ENCODE measurements at places on chromosomes 13 and 19.

DNA sequence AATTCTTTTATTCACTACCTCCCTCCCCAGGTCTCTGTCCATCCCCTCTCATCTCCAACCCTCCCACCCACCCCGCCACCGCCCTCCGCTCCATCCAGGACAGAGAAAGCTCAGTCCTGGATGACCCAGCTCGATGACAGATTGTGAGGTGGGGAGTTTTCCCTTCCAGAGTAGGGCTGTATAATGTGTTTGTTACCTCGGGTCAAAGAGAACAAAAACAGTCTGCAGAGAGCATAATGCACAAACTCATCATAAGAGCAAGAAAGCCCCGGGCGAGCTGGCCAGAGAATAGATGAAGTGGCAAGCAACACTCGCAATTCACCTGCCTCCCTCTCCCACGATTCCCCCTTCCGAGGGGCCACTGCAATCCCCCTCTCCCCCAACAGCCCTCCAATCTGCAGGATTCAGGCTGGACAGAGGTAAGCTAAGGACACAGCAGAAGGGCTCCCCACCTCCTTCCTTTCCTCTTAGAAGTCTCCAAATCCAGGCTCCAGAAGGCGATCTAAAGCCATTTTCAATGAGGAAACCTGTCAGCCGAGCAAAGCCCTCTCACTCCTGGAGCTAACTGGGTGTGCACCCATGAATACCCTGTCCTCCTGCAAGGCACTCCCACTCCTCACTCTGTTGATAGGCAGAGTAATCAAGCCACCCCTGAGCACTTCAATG is 2.6 kb downstream of the CACNA1A start:
- DNase-seq = no peak

DNA sequence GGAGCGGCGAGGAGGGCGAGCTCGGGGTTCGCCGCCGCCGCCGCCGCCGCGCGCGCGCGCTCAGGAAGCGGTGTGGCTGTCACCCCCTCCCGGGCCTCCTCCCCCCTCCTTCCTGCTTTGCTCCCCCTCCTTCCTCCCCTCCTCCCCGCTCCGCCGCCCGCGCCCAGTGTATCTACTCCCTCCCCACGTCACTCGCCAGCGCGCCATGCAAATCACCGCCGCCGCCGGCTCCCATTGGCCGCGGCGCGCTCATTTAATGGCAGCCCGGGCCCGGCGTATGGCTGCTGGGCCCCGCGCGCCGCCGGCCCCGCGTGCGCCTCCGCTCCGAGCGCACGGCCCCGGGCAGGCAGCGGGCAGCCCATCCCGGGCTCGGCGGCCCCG is 335 bp upstream of the SOX1 start:
- no peak for DNase-seq

DNA sequence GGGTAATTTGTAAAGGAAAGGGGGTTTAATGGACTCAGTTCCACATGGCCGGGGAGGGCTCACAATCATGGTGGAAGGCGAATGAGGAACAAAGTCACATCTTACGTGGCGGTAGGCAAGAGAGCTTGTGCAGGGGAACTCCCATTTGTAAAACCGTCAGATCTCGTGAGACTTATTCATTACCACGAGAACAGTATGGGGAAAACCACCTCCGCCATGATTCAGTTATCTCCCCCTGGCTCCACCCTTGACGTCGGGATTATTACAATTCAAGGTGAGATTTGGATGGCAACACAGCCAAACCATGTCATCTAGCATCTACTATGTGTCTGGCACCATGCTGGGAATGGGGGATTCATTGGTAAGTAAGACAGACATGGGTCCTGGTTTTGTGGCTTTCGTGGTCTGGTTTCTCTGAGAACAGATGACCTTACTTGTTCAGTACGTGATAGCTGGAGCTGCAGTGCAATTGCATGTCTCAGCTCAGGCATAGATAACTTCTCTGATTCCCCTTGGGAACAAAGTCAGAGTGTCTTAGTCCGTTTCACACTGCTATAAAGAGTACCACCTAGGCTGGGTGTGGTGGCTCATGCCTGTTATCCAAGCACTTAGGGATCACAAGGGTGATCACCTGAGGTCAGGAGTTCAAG is 8.3 kb downstream of the ZNF554 start:
- no peak for DNase-seq

GRCh38 chr13:70424928-70425327 is 316.7 kb upstream of the KLHL1 start:
- no peak for DNase-seq

DNA sequence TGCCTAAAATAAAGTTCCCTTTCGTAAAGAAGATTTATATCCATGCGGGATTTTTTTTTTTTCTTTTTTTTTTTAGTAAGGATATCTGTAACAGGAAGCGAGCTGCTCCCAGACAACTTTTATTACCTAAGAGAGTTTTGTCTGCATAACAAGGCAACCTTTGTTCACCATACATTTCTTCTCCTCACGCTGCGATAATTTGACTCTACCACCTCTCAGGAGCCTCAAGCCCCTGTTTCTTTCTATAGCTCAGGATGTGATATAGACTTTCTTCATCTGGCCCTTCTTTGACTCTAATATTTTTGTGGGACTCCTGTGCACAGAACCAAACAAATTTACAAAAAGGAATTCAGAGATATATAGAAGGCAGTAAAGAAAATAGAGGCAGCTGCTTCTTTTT is 1053.7 kb upstream of the SPRY2 start:
- no peak for DNase-seq

DNA sequence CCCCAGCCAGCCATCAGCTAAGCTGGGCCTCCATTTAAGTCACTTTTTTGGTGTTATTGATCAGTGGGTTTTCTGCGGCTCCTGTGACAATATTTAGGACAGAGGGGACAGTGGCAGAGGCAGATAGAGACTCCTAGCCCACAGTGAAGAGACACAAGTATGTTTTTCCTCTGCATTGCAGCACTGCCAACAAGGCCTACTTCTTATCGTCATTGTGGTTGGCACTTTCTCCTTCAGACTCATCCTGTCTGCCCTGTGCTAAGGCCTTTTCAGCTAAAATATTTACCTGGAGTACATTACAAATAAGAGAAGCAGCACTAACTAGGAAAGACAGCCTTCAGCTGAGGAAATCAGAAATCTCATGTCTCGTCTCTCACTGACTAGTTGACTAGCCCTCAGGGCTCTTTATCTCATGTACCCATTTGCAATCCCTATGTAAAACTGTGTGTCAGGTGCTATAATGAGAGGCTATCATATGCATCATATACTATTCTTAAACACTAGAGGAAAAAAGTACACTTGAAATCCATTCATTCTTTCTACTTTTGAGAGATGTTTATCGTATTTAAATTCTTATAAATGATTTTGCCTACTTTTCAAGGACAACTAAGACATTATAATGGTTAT is 62.2 kb downstream of the ZAR1L start:
- no peak for DNase-seq

DNA sequence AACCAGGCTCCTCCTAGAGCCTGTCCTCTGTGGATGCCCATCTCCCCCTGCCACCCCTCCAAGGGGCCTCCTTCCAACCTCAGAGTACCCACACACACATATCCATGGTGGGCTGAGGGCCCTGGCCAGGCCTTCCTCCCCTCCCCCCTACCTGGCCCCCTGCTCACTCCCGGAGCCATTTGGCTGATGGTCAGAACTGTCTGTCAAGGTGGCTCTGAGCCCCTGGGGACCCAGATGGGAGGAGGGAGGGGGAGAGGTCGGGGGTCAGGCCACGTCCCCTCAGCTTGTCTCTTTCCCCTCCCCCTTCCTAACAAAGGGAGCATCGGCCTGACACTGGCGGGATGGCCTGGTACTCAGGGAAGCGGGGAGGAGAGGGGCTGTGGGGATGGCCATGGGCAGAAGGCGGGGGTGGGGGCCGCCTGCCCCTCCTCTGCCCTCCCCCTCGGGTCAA is 18.7 kb upstream of the POU2F2 start:
- no peak for DNase-seq

GRCh38 chr13:114230117-114230516 is 4.6 kb upstream of the CDC16 start:
- DNase-seq = no peak

DNA sequence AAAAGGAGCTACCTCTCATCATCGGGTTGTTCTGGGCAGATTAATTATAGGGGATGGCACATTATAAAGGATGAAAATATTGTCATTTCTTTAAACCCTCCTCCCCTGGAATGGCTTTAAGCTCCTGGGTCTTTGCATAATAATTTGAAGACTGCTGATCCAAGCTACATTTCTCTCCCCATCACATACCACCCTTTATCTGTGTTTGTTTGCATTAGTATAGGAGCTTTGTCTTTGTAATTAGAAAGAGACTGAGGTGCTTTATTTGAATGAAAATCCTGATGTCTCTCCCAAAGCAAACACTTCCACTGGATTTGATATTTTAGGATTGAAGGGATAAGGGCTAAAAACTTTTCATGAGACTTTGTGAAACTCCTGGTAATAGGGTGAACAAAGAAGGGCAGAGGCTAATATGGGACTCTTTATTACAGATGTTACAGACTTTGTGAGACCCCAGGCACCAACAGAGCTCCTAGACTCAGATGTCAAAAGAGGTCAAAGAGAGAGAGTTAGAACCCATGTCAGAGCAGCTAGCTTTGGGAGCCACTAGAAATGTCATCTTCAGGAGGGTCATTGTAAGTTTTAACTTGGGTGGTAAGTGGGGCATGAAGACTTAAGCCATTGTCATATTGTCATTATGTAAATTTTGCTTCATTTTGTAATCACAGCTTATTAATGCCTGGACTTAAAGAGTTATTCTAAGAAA is 75.3 kb upstream of the RXFP2 start:
- DNase-seq = no peak

DNA sequence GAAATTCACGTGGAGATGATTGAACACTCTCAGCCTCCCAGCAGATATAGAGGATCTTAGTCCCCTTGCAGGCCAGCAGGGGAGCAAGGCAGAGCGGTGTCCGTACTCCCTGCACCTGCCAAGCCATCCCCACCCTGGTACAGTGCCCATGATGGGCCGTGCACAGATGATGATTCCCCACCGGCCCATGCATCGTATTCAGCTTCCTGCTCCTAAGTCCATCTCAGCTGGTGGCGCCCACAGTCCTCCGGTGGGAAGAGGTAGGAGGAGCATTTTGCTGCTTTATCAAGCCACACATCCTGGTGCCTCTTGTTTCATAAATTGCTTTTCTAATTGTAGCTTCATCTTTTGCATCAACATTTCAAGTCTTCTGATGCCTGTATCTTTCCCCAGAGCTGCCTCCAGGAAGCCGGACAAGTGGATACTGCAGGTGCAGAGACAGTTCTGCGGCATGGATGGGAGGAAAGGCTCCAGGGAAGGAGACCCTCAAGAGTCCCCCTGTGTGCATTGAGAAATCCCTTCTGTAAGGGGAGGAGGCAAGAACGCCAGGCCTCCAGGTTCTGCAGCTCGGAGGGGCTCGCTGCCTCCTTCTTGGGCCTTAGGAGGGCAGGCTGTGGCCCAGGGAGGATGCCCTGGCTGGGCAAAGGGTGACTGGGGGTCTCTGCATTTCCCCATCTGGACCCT is 55.3 kb downstream of the F2RL3 start:
- DNase-seq = no peak

GRCh38 chr13:31038834-31039552 is 106.5 kb downstream of the TEX26 start:
- DNase-seq = no peak

DNA sequence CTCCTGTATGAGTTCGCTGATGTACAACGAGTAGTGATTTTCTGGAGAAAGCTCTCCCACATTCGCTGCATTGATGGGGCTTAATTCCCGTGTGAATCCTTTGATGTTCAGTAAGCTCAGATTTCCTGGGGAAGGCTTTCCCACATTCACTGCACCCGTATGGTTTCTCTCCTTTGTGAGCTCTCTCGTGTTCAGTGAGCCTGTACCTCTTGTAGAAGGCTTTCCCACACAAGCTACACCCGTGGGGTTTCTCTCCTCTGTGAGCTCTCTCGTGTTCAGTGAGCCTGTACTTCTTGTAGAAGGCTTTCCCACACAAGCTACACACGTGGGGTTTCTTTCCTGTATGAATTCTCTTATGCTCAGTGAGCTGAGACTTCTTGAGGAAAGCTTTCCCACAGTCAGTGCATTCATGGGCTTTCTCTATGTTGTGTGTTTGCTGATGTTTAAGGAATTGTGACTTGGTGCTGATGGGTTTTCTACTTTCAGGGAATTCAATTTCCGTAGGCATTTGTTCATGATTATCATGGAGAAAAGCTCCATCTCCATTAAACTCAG is 3.5 kb upstream of the ZNF577 start:
- no peak for DNase-seq

DNA sequence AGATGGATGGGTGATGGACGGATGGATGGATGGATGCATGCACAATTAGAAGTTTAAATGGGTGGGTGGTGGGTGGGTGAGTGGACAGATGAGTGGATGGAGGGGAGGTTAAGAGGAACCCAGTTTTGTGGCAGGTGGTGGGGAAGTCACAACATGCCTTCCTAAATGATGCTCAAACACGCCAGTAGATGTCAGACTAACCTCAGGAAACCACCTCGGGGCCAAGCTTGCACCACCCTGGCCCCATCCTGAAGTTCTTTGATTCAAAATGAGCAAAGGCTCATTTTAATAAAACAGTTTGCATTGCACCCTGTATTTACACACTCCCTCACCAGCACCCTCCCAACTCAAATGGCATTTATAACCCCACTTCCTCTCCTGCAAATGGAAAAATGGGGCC is 91.4 kb upstream of the CACNA1A start:
- DNase-seq = peak; percentile 28

GRCh38 chr19:38900743-38901190 is 998 bp downstream of the NFKBIB start:
- no peak for DNase-seq

GRCh38 chr13:40389081-40389641 is 277.3 kb downstream of the FOXO1 start:
- DNase-seq = no peak

GRCh38 chr19:18646535-18647370 is 9.9 kb downstream of the KLHL26 start:
- peak; percentile 62 for DNase-seq

GRCh38 chr13:29805994-29806979 is 44.1 kb downstream of the UBL3 start:
- DNase-seq = no peak

GRCh38 chr19:29505097-29505824 is 20.5 kb upstream of the VSTM2B start:
- no peak for DNase-seq

- no peak for DNase-seq
These were observed 13.3 kb downstream of the PLEKHF1 start for GRCh38 chr19:29678484-29679106.

- DNase-seq = no peak
These were observed 31.5 kb downstream of the ADPRHL1 start for GRCh38 chr13:113421673-113422270.

GRCh38 chr19:12841094-12841493 is 2.8 kb downstream of the MAST1 start:
- peak; percentile 41 for DNase-seq

- DNase-seq = no peak
These were observed 14.1 kb downstream of the ZNF490 start for GRCh38 chr19:12596485-12596884.

- DNase-seq = peak; percentile 67
These were observed 21.6 kb downstream of the VASP start for GRCh38 chr19:45528744-45529419.
